ENCODE measurements at places on chromosomes 3 and 15. TPM values are rescaled to one million over a fixed set of nuclear protein-coding genes. Genes with fewer than 3 reads are reported as not detected.

Gene IQCF5
- not detected for total RNA-seq

Gene TMA7
- total RNA-seq: 420 TPM

Gene COL6A5
- not detected for total RNA-seq

Gene SPINT1
- 6.7 TPM for total RNA-seq

Gene DUOXA2
- total RNA-seq: not detected

Gene DNAJC19
- total RNA-seq: 70.2 TPM

Gene ZNF662
- total RNA-seq: 1.5 TPM

Gene REC114
- total RNA-seq: not detected

Gene ATP13A5
- total RNA-seq: not detected

Gene APOD
- 0.20 TPM for total RNA-seq

Gene SLC22A14
- not detected for total RNA-seq

Gene NMNAT3
- total RNA-seq: 2.1 TPM

Gene SERF2
- 624 TPM for total RNA-seq

Gene RTP1
- total RNA-seq: not detected

Gene VIPR1
- 5.4 TPM for total RNA-seq

Gene UPK1B
- total RNA-seq: not detected

Gene SLC28A2
- total RNA-seq: not detected
